Fibroblast of gingiva (primary cell): ENCODE measurements at places on chromosomes 11 and 22.

DNA sequence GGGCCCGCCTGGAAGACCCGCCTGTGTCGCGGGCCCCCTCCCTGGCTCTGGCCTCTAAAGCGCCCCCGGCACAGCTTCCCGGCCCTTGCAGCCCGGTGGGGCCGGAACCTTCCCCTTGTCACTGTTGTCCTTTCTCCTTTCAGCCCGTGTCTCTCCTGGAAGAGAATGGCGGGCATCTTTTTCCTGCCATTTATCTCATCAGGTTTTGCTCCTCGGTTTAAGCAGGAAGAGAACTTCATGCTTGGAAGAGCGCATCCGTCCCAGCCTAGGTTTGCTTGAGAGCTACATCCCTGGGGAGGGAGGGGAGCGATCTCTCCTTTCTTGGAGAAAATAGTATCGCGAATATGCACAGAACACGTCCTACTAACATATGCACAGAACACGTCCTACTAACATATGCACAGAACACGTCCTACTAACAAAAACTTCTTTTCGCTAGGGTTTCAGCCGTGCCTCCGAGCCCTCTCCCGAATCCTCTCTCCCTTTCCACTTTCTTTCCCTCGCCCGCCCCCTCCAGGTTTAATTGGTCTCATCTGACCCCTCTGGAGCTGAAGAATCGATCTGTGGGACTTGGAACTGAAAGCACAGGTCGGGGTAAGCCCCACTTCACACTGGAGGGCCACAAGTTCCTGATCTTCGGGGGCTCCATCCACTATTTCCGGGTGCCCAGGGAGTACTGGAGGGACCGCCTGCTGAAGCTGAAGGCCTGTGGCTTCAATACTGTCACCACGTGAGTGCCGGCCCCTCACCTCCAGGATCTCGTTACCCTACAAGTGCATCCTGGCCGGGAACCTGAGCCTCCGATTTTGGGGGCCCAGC, 1.2 kb downstream of the GLB1L3 start:
- DNase-seq, result no peak

DNA sequence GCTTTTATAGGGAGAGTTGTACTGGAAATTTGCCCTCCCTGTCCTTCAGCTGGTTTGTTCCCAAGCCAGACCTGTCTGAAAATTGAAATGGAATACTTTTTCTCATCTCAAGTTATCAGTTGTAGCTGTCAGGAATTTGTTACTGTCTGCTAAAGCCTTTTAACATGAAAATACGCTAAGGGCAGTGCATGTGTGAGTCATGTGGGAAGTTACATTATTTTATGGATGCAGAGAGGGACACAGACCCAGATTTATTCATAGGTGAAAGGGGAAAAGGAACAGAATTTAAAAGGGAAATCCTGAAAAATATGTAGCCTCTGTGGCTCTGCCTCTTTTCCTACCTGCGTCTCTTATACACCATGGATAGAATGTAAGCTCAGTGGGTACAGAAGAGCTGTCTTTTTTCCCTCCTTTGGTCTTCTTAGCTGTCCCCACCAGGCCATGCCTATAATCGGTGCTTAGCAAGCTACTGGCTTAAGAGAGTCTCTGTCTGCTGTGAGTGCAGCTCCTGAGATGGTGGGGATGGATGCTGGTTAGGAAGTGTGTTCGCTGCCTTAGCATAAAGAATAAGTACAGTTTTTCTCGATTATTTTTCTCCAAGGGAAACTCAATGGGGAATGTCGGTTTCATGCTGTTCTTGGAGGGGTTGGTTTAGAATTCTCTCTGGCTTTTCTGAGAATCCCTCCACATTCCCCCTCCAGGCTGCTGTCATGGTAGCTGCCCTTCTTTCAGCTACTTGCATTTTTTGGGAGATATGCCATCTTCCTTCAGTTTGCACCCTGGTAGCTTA, 166.8 kb downstream of the TEAD1 start:
- no peak for DNase-seq

DNA sequence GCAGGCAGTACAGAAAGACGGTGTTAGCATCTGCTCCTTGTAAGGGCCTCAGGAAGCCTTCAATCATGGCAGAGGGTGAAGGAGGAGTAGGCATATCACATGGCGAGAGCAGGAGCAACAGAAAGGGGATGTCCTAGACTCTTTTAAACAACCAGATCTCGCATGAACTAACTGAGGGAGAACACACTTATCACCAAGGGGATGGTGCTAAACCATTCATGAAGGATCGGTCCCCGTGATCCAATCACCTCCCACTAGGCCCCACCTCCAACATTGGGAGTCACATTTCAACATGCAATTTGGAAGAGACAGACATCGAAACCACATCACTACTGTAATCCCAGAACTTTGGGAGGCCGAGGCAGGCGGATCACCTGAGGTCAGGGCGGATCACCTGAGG, 39.9 kb upstream of the LIPT2 start:
- DNase-seq, result no peak

GRCh38 chr22:29093030-29093429, 20.2 kb downstream of the KREMEN1 start:
- no peak for DNase-seq

- DNase-seq, result no peak
Observed at GRCh38 chr11:83778596-83778995, 492.4 kb upstream of the CCDC90B start.

GRCh38 chr11:68564261-68564660, 103.7 kb downstream of the PPP6R3 start:
- DNase-seq, result no peak

DNA sequence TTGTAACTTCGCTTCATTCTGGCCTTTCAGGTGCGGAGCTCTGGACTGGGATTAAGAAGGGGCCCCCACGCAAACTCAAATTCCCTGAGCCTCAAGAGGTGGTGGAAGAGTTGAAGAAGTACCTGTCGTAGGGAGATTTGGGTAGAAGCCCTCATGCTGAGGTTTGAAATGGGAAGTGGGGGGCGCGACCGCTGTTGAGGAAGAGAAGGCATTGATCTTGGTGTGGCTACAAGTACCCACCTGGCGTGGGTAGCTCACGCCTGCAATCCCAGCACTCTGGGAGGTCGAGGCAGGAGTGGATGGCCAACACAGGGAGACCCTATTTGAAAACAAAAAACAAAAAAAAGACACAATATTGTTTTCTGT, 779 bp downstream of the SELENOH start:
- DNase-seq, result no peak

DNA sequence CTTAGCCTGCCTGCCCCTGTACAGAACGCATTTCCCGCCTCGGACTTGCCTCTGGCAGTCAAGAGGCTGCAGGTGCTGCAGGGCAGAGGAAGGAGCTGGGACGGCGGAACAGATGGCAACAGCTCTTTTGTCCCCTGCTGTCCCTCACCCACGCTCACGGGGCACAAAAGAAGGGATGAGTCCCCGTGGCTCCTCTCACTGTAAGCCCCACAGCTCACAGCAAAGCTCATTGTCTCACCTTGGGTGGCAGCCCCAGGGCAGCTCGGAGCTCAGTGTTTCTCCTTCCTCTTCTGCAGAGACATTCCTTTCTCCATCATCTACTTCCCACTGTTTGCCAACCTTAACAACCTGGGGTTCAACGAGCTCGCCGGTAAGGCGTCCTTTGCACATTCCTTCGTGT, 24.3 kb downstream of the SLC25A18 start:
- DNase-seq, result no peak

GRCh38 chr11:8826901-8827560, 84.0 kb upstream of the AKIP1 start:
- DNase-seq, result no peak
